ENCODE measurements at places on chromosomes 12 and 14.

DNA sequence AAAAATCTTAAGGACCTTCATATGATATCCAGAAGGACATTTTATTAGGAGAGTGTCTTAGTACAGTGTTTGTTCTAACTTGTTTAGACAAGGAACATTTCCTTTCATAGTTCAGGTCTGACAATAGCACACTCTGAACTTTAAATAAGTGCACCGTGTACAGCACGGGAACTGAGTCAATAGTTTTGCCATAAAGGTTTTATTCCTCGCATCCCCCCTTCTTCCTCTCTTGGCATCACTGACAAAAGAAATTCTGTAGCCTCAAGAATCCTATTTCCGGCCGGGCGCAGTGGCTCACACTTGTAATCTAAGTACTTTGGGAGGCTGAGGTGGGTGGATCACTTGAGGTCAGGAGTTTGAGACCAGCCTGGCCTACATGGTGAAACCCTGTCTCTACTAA, 58.3 kb downstream of the TMCC3 start:
- no peak for DNase-seq

GRCh38 chr14:30607156-30607780, 14.9 kb upstream of the SCFD1 start:
- DNase-seq, result no peak

GRCh38 chr12:65955452-65955851, 131.2 kb downstream of the HMGA2 start:
- DNase-seq, result no peak

DNA sequence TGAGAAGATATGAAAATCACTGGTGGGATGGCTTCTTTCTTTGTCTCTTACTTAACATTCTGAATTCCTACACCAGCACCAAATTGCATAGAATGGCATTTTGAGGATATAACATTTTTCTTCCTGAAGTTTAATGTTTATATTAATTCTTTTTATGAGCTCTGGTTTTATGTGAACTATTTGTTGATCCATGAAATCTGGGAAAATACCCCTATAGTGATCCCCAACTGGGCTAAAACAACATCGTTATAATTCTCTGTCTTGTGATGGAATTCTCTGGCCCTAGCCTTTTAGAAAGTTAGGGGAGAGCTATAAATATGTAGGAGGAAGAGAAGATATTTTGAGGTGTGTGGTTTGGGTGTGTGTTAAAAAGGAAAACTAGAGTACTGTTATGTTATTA, 29.2 kb downstream of the PELI2 start:
- no peak for DNase-seq

DNA sequence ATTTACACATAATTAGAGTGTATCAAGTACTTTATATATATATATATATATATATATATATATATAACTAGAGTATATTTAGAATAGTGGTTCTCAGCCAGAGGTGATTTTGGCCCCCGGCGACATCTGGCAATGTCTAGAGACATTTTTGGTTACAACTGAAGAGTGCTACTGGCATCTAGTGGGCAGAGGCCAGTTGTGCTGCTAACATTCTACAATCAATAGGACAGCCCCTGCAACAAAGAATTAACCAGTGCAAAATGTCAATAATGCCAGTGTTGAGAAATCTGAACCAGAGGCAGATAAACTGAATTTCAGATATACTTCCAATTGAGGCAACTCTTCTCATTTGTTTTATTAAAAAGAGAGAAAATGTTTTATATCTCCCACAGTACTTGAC, 8.9 kb downstream of the GTF2A1 start:
- DNase-seq, result no peak

DNA sequence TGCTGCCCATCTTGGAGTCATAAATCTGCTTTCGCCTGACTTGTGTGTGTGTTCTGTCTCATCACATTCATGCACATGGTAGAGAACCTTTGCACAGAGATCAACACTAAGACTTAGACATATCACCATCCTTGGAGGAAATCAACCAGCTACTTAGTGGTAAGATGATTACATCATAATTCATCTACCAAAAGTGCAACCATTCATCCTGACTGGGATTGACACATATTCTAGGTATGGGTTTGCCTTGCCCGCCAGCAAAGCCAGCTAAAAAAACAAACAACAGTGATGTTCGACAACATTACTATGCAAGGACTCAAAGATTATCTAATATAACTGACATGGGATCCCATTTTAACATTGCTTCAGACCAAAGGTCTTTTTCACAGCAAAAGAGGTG, 228.7 kb downstream of the NUAK1 start:
- no peak for DNase-seq

- no peak for DNase-seq
Measured at GRCh38 chr12:19239616-19240234, 110.2 kb downstream of the PLEKHA5 start.

DNA sequence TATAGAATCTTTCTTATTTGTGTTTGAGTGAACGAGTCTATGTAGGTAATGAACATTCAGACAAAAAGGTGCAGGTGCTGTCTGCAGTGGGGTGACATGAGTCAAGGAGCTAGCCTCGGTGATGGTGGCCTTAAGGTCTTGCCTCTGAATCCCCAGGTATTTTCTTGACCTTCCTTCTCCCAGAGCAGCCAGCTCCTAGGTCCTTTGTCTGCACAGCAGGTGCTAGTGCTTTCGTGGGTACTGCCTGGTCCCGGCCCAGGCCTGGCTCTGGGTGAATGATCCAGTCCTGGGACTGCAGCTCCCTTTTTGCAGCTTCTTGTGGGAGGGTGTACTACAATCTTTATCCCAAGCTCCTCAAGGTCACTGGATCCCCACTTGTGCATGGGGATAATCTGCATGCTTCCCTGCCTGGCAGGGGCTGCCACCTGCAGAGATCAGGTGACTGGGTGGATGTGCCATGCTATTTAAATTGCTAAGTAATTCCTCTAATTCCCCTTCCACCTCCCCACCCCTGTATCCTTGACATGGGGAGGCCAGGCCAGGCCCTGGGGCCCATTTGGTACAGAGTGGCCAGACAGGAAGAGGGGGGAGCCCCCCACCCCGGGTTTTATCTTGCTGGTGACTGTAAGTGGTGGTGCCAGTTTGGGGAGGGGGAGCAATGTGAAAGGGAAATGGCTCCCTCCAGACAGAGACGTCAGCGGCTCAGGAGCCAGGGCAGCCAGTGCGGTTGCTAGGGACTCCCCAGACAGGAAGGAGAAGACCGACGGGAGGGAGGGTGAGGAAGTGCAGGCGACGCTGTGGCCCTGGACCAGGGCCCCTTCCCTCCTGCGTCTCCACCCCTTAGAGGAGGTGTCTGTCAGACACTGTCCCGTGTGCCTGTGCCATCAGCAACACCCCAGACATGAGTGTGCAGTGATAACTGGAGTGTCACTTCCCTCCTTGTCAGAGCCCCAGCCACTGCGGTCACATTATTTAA, 6.7 kb downstream of the VASH1 start:
- DNase-seq, result peak; percentile 98

- no peak for DNase-seq
Measured at GRCh38 chr12:110998165-110998564, 77.8 kb upstream of the MYL2 start.

- no peak for DNase-seq
Measured at GRCh38 chr12:88729196-88729595, 148.9 kb upstream of the KITLG start.

- DNase-seq, result no peak
Measured at GRCh38 chr12:57149245-57149900, 2.0 kb upstream of the LRP1-AS start.

DNA sequence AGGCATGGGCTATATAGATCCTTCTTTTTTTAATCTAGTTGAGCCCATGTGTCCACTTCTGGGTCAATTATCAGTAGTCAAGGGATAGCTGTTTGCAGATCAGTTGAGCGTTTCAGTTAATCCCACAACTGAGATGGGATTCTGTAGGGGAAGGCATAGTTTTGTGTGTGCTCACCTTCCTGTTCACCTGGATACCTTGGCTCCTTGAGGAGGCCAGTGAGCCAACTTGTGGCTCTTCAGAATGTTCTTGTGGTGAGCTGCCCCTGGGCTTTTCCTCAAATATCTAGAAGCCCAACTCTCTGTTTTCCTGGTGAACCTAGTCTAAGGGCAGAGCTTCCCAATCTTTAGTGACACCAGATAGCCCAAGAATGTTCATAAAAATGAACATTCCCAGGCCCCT, 302.9 kb upstream of the TBX3 start:
- DNase-seq, result no peak

DNA sequence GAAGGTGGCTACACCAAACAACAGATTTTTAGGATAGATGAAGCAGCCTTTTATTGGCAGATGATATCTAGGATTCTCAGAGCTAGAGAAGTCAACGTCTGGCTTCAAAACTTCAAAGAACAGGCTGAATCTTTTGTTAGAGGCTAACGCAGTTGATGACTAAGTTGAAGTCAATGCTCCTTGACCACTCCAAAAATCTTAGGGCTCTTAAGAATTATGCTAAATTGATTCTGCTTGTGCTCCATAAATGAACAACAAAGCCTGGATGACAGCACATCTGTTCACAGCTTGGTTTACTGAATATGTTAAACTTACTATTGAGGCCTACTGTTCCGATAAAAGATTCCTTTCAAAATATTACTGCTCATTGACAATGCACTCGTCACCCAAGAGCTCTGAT, 13.0 kb upstream of the CDKN3 start:
- DNase-seq, result no peak

GRCh38 chr12:20189767-20190166, 178.6 kb upstream of the PDE3A start:
- no peak for DNase-seq

DNA sequence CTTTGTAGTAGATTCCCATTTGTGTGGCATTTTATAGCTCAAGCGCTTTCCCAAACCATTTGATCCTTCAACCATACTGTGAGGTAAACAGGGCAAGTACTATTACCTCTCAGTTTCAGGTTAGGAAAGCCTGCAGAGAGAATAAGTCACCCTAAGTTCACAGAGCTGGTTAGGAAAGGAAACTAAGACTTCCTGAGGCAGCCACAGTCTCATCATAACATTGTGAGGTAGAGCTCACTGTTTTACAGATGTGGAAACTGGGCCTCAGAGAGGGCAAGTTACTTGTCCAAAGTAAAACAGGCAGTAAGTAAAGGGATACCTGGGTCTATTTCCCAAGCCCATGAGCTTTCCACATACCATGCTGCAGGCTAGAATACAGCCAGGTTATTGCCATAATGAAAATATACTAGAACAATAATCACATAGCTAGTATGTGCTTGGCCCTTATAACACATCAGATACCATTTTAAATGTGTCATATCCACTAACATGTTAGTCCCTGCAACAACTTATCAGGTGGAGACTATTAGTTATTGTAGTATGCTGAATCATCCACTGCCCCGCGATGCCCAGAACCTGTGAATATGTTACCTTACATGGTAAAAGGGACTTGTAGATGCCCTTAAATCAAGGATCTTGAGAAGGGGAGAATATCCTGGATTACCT, 150.9 kb upstream of the GRIP1 start:
- DNase-seq, result no peak

DNA sequence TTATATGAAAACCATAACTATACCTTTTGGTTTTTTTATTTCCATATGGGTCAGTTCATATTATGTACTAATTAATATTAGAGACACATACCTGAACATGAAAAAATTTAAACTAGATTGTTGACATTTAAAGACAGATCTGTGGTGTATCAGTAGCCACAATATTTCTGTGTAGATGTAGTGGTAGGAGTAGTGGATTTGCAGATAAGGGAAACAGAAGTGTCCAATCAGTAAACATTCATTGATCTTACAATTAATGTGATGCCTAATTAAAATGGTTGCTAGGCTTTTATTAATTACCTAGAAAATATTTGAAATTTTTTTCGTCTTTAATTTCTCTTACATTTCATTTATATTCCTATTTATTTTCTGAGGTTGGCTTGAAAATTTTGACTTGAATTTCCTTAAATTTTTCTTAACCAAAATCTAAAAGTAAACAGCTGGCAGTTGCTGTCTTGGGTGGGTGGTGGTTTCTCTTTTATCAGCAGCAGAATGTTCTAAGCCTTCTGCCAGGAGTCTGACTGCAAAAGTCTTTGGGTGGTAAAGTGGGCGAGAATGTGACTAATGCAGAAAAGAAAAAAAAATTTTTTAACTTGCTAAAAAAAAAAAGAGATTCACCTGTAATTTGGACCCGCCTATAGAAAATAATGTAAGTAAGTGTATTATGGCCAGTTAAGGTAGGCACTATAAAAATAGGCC, 2.4 kb downstream of the FGFR1OP2 start:
- no peak for DNase-seq

- no peak for DNase-seq
Measured at GRCh38 chr12:57603815-57604453, 690 bp upstream of the DTX3 start.

GRCh38 chr12:130713581-130713991, 2.5 kb downstream of the RIMBP2 start:
- no peak for DNase-seq

DNA sequence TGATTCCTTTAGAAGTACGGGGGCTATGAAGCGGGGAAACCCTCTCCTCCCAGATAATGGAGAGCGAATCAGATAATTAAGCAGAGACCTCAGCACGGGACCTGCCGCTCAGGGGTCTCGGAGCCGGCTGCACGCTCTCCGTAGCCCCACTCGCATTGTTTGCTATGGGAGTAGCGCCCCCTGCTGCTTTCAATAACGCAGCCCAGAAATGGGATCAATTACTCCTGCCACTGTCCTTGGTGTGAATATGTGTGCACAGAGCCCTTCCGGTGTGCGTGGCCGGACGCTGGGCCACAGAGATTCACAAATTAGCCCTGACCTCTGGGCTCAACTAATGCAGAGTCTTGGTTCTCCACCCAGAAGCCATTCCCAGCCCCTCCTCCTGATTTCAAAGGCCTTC, 76.4 kb upstream of the TMEM132C start:
- DNase-seq, result no peak

DNA sequence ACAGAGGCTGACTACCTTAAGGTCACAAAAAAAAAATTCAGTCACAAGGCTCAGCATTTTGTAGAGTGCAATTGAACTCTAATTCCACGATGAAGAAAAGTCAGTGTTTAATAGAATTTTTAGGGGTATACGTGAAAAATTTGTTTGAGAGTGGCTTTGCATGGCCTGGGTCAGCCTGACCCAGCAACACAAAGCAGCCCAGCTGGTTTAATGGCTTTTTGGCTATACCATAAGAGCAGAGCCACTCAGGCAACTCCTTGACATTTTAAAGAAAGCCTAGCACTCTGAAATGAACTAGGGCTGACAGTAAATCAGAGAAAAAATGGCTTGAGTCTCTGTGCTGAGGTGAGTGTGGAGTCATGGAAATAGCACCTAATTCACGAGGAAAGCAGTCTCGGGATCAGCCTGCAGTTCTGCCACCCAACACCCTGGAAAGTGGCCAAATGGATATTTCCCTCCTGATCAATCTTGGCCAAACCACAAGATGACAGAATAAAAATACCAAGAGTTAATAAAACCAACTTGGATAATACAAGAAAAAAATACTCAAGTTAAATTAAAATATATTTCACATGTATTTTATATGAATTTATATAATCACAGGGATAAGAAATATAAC, 59.5 kb downstream of the GALNT4 start:
- DNase-seq, result no peak

- peak; percentile 34 for DNase-seq
Measured at GRCh38 chr14:22448035-22448904, 140.8 kb downstream of the DAD1 start.

DNA sequence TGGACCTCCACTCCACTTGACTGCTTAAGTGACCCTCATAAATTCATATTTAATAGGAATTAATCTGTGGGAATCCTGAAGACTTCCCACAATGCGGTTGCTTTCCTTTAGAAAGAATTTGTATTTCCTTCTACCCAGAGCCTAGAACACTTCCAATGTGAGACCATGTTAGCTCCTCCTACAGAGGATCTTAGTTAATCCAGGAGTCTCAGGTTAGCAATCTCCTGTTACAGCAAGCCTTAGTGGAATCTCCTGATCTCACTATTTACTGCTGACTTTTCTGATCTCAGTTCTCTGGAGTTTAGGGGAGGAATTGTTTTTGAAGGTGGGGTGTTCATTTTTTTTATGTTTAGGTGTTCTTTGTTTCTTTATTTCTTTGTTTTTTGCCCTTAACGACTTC, 186.0 kb downstream of the SLC25A21 start:
- DNase-seq, result no peak

All from GDM1 (cell line).